Stimulated activated CD8-positive, alpha-beta memory T cell treated with anti-CD3 and anti-CD28 coated beads, Interleukin-7, amount 100 ng/mL, for 1 hour (primary cell): ENCODE measurements at places on chromosomes 2 and 18.

DNA sequence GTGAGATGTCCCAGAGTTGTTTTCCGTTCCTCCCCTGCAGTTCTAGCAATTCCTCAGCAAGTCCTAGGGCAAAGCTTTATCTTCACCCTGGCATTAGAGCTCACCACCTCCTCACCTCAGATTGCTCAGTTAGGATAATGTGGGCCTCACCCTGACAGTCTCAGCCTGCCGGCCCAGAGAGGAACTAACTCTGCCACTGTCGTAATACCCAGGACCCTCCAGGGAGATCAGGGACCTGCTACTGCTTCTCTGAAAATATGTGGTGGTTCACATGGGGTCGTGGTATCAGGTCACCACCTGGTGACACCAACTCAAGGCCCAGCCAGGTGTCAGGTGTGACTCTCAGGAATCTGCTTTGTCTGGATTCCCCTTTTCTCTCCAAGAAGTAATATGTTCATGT, 120.7 kb downstream of the FEZ2 start:
- DNase-seq, result no peak

GRCh38 chr2:148557844-148558436, 86.6 kb upstream of the EPC2 start:
- no peak for DNase-seq

GRCh38 chr2:70192516-70192915, 1.7 kb upstream of the C2orf42 start:
- DNase-seq, result no peak

GRCh38 chr18:47261902-47262300, 10.4 kb upstream of the SKOR2 start:
- DNase-seq, result no peak

DNA sequence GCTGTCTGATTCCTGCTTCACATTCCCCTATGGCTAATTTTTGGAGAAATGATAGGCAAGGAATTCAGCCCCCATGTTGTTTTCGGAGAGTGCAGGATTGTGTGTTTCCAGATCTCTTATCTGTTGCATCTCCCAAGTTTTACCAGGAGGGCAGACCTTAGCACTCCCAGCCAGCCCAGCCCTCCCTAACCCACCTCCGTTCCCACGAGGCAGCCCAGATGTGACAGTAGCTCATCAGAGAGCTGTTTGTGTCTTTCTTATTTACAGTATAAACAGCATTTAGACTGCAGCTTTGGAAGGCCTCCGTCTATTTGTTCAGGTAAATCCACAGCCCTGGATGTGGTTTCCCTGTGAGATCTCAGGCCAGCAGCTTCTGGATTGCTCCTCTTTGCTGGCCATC, 91.6 kb downstream of the THNSL2 start:
- DNase-seq, result no peak

DNA sequence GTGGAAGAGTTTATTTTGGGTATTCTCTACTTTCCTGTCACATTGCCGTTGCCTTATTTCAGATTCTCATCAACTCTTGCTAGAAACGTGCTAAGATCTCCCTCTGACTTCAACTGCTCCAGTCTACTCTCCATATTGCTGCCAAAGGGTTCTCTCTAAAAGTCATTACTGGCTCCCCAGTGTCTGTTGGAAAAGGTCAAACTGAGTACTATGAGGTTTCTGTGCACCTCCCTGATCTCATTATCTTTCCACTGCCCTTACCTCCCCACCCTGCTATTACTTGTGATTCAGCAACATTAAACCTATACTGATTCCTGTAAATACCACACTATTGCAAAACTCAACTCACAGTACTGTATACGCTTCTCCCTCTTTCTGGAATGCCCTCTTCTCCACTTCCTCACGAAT, 1.9 kb upstream of the KRCC1 start:
- no peak for DNase-seq

DNA sequence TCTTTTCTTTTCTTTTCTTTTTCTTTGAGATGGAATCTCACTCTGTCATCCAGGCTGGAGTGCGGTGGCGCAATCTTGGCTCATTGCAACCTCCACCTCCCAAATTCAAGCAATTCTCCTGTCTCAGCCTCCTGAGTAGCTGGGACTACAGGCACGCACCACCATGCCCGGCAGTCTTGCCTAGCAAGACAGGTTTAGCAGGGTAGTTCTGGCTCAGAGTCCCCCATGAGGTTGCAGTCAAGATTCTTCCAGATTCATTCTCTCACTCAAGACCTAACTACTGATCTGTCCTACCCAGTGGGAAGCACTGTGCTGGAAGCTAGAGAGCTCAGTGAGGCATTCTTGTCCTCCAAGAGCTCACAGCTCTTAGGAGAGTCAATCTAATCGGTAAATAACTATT, 17.6 kb upstream of the ZAP70 start:
- DNase-seq, result no peak

GRCh38 chr18:75211002-75211621, 515 bp downstream of the TSHZ1 start:
- no peak for DNase-seq

GRCh38 chr2:147449323-147449991, 395.4 kb upstream of the ACVR2A start:
- peak; percentile 13 for DNase-seq

DNA sequence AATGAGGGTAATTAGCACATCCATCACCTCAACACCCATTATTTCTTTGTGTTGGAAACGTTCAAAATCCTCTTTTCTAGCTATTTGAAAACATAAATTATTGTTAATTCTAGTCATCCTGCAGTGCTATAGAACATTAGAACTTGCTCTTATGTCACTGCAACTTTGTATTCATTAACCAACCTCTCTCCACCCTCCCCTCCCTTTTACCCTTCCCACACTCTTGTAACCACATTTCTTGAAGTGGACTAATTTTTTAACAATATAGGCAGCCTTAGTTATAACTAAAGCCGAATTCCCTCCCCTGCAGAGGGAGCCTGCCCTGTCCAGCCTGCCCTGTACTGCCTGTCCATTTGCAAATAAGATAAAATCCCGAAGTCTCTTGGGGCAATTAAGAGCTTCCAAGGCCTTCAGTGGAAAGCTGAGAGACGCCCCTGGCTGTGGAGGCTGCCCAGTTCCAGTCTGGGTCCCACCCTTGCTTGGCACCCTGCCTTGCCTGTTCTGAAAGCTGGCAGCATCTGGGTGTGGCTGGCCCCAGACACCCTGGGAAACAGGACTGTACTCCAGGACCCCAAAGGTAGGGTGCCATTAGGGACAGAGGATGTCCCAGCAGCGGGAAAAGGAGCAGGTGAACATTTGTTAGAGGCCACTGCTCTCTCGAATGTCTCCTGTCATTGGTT, 65.1 kb downstream of the MEX3C start:
- DNase-seq, result no peak

GRCh38 chr2:38498045-38498481, 104.7 kb downstream of the HNRNPLL start:
- no peak for DNase-seq

DNA sequence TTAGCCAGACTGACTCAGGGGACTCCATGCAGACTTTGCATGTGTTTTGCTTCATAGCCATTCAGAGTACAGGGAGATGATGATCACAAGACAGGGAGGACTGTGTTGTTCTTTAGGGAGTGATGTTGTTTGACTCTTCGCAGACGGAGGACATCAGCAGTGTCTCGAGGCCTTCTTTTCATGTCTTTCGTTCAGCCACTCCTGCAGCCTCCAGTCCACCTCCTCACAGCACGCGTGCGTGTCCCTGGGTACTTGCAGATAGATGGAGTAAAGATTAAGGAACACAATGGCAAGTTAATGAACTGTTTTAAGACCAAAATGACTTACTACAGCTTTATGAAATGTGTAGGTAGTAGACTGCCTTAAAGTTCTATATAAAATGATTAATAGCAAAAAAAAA, 114.7 kb downstream of the MAP4K4 start:
- DNase-seq, result no peak

GRCh38 chr2:37766106-37766505, 94.7 kb upstream of the CDC42EP3 start:
- no peak for DNase-seq

DNA sequence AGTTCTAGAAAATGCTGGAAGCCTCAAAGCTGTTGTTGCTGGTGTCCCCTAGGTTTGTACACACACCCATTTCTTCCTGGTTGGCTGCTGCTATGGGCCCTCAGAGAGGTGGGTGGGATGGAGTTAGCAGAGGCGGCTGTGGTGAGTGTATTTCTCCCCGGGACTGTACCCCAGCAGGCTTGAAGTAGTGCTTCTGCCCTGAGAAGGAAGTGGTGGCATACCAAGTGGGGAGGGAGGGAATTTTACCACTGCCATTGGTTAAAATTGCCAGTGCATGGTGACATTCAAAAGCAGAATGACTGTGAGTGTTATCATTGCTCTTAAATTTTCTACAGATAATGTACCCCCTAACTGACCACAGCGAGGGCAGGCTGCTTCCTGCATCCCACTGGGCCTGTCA, 125.6 kb upstream of the CAPN13 start:
- DNase-seq, result no peak

DNA sequence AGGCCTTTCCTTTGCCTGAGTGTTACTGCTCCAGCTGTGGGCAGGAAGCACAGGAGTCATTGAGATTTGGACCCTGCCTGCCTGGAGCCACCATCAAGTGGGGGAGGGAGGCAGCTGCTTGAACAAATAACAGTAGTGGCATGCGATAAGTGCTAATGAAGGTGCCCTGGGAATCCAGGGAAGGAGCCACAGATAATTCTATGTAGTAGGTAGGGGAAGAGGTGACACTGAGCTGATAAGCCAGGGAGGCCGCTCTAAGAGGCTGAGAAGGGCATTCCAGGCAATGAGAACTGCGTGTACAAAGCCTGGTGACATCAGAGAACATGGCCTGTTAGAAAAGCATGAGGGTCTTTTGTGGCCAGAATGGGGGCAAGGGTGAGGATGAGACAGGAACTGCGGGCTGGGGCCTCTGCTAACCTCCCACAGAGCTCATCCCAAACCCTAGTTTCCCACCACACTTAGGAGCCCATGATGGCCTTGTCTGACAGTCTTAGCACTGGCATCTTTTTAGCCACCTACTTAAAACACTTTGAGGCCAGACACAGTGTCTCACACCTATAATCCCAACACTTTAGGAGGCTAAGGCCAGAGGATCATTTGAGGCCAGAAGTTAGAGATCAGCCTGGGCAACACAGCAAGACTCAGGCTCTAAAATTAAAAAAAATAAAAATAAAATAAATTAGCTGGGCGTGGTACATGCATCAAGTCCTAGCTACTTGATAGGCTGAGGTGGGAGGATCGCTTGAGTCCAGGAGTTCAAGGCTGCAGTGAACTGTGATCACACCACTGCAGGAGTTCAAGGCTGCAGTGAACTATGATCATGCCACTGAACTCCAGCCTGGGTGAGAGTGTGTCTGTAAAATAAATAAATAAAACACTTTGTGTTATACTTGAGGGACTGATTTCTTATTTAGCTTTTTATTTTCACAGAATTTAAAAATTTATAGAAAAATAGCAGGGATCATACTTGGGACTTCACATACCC, 58.9 kb downstream of the TET3 start:
- DNase-seq, result no peak
